ENCODE measurements at places on chromosomes 12 and 14.

DNA sequence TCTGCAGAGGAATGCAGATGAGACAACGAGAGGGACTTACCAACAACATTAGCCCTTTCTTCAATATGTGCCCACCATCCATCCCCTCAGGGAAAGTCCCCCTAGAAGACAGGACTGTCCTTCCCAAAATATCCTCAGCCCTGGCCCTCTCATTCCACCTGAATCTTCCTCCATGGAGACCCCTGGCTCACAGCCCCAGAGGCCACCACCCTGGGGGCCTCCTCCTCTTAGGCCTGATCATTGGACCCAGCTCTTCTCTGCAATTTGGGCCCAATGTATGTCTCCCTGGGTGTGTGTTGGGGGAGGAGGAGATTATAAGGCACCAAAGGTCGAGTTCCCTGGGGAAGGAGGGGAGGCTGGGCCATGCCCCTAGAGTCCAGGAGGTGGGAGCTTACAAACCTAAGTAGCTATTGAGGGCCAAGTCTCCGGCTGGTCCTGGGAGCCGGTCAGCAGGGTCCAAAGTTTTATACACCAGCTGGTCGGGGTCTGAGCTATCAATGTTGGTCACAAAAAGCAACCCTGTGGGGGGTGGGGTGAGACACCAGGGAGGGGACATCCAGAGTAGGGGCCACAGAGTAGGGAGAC lies 8.1 kb downstream of the ITGA7 start:
- no peak for DNase-seq

DNA sequence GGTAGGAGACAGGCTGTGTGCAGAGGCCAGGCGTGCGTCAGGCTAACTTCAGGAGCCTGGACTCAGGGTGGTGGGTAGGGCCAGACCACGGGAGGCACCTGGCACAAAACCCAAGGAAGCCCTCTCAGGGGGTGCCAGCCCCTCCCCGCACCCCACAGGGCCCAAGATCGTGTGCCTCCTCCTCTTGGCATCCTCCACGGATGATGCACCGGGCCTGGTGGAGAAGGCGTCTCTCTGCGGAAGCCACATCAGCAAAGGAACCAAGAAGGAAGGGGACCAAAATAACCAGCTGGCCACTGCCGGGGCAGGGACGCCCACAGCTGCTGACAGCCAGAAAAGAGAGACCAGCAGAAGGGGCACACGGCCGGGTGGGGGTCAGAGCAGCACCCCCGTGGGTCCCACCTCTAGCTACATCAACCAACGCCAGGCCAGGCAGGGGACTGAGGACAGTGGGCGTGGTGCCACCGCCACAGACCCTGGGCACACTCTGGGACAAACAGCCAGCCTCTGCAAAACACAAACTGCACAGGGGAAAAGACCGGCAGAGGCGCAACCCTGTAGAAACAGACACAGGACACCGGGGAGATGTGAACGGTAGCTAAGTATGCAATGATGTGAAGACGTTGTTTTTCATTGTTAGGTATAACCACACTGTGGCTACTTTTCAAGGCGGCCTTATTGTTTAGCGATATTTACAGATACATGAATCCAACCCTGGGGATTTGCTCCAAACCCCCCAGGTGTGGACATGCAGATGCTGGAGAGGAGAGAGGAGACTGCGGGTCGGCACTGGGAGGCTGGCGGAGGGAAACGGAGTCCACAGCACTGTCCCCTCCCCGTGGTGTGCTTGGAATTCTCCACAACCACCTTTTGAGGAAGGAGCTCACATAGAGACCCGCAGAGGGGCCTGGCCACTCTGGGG lies 26.1 kb upstream of the C14orf180 start:
- no peak for DNase-seq

GRCh38 chr14:50806241-50806933 lies 24.6 kb downstream of the NIN start:
- DNase-seq, result no peak

GRCh38 chr12:67649570-67650387 lies 1.2 kb downstream of the DYRK2 start:
- DNase-seq, result peak; percentile 20

- DNase-seq, result no peak
Observed at GRCh38 chr12:91618281-91618680, 435.7 kb upstream of the DCN start.

GRCh38 chr12:57830393-57830792 lies 11.9 kb upstream of the AVIL start:
- no peak for DNase-seq

DNA sequence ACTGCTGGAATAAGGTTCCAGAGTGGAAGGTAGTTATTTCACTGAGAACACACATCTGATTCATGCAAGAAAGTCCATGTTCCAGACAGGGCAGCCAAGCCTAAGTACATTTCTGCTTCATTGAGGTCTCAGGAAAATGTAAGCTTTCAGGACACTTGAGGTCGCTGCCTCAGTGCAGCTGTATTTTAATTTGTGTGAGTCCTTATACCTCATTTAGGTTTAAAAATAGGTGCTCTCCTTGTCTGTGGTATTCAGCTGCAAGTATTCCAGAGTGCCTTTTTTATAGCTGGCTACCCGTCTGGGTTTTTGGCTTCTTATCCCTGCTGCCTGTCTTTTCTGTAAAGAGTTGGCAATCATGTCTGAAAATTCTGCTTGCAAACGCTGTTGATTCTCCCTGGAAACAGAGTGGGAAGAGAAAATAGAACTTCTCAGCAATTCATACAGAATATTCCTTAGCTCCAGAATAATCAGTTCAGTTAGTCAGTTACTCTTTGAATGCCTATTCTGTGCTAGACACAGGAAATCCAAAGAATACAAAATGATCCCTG lies 45.3 kb upstream of the PLBD1 start:
- no peak for DNase-seq

GRCh38 chr12:115606040-115606439 lies 671.5 kb downstream of the MED13L start:
- no peak for DNase-seq

DNA sequence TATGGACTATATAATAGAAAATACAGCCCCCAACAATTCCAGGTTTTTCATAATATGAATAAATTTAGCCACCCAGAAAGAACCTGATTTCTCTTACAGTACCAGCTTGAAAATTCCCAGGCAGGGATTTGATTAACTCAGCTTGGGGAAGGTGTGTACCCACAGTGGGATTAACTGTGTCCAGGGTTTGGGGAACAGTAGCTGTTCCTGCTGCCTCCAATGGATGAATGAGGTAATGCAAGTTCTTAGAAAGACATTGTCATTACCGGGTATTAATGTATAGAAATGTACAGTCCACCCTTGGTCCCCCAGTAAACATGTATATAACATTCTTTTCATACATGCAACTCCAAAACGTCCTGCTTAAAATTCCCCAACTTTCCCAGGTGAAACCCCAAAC lies 115.6 kb downstream of the LRIG3 start:
- no peak for DNase-seq

DNA sequence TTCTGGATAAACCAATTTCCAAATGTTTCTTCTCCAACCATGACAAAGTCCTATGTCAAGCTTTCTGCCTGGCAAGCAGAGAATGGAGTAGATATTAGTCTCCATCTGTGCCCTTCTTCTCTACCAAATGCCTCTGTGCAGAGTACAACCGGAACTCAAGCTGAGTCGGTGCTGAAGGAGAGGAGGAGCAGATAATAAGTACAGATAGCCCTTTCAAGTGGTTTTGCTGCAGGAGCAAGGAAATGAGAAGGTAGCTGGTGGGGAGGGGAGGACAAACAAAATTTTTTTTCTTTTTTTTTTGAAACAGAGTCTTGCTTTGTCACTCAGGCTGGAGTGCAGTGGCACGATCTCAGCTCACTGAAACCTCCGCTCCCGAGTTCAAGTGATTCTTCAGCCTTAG lies 14.2 kb upstream of the HELB start:
- no peak for DNase-seq

DNA sequence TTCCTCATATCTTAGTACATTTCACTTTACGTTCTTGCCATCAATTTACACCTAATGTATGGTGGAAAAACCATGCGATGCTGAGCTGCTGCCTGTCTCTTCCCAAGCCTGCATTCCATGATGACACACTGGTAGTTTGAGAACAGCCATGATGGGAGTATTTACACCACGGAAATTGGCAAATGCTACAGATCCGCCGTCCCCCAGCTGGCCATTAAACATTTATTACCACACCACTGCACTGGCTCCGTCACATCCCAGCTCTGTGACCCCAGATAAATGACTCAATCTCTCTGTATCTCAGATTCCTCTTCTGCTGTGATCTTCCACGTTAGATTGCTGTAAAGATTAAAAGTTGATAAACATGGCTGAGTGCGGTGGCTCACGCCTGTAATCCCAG lies 13.9 kb downstream of the ESRRB start:
- no peak for DNase-seq

DNA sequence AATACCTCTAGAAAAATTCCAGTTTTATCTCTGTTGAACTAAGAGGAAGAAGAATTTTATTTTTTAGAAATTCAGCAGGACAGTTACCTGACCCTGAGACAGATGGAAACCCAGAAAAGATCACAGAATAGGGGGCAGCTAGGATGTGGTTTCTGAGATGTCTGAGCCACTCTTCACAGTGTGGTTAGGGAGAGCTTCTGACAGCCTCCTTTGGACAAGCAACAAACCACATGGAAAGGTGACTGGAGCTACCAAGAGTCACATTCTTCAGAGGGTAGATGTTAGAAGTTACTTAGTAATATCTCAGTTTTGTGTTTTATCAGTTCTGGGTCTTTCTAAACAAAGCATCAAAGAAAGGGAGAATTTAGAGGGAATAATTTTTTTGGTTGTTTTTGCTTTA lies 117.3 kb upstream of the NAP1L1 start:
- DNase-seq, result no peak

GRCh38 chr12:95187865-95188415 lies 29.3 kb downstream of the FGD6 start:
- DNase-seq, result no peak

GRCh38 chr12:11658791-11659190 lies 9.3 kb downstream of the ETV6 start:
- DNase-seq, result no peak

GRCh38 chr12:2366711-2367110 lies 313.9 kb downstream of the CACNA1C start:
- DNase-seq, result no peak

- no peak for DNase-seq
Observed at GRCh38 chr12:102067574-102068258, 5.9 kb upstream of the WASHC3 start.

- DNase-seq, result no peak
Observed at GRCh38 chr12:115451780-115452736, 768.1 kb upstream of the TBX3 start.

- DNase-seq, result no peak
Observed at GRCh38 chr12:39616666-39617065, 2.9 kb downstream of the ABCD2 start.

DNA sequence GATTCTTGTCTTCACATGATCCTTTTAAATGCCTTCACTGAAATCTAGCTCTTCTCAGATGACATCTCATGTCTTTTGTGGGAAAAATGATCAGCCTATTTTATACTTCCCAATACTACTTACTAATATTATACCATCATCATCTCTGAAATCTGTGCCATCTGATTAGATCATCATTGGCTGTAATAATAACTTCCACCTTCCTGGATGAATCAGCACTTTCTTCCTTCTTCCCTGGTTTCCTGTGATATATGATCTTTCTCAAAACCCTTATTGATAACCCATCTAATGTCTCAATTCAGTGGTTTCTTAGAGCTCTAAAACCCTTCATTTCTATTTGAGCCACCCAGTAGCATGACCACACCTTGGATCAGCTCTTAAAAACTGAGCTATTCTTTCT lies 30.9 kb downstream of the GPR137C start:
- DNase-seq, result no peak

- no peak for DNase-seq
Observed at GRCh38 chr12:98791406-98791805, 146.3 kb downstream of the APAF1 start.

DNA sequence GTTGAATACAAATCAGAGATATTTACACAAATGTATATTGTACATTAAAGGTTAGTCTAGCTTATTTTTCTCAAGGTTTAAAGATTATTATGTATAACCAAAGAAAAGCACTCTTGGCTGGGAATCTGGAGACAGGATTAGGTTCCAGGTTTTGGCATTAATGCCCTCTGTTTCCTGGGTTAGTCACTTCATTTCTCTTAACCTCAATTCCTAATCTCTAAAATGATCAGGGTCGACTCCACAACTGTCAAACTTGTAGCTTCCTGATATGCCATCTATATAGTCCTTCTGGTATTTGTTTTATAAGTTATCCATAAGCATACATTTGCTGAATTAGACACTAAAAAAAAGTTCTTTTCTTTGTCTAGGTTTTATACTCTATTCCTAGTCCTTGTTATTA lies 2.6 kb downstream of the ITPR2 start:
- DNase-seq, result no peak

- no peak for DNase-seq
Observed at GRCh38 chr12:19217446-19217845, 87.9 kb downstream of the PLEKHA5 start.

DNA sequence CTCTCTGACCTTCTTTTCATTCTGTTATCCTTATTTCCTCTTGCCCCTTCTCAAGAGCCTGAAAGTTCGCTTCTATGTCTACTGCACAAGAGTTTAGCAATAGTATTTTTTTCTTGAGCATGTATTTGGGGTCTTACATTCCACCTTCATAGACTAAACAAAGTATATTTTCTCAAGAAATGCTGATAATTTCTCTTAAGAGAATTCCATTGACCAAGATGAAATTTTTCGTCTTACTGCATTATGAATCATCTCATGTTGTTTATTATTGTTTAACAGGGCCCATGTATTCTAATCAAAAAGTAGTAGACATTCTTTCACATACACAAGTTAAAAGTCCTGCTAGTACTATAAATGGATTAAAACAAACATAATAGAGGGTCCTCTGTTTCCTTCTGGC lies 219.3 kb downstream of the C12orf50 start:
- DNase-seq, result no peak

- DNase-seq, result no peak
Observed at GRCh38 chr12:65313719-65314317, 35.3 kb downstream of the MSRB3 start.

GRCh38 chr12:53478865-53479264 lies 20.4 kb downstream of the MAP3K12 start:
- no peak for DNase-seq

- no peak for DNase-seq
Observed at GRCh38 chr12:116885491-116885890, 4.2 kb upstream of the HRK start.

GRCh38 chr12:131132118-131132892 lies 178.6 kb downstream of the ADGRD1 start:
- DNase-seq, result peak; percentile 53

DNA sequence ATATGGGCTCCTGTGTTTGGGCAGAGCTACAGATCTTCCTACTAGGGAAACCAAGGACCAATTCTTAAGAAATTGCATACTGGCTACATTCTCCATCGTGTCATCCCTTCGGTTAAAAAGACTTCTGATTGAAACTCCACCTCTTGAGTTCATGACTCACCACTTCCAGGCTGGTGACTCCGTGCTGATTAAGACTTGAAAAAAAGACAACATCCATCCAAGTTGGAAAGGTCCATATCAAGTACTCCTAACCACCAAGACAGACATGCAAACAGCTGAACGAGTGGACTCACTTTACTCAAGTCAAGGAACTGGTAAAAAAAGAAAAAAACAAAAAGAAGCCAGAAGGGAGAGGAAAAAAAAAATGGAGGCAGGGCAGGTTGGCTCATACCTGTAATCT lies 63.4 kb downstream of the APOBEC1 start:
- DNase-seq, result no peak
